ENCODE measurements at places on chromosomes 6 and 20.

DNA sequence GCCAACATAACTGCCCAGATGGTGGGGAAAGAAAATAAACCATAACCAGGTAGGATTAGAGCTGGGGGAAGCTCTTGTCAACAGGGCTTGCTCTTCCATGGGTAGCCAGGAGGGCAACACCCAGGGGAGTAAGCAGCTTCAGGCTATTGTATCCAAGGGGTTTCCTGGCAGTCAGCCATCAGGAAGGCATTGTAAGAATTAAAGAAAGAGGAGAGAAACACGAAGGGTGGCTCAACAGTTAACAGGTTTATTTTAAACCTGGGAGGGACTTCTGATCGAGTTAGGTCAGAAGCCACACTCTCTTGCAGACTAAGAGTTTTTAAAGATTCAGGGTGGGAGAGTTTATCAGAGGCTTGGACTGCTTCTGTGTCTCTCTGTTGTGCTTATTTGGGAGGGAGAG lies 114.2 kb downstream of the QRSL1 start:
- DNase-seq, result no peak

DNA sequence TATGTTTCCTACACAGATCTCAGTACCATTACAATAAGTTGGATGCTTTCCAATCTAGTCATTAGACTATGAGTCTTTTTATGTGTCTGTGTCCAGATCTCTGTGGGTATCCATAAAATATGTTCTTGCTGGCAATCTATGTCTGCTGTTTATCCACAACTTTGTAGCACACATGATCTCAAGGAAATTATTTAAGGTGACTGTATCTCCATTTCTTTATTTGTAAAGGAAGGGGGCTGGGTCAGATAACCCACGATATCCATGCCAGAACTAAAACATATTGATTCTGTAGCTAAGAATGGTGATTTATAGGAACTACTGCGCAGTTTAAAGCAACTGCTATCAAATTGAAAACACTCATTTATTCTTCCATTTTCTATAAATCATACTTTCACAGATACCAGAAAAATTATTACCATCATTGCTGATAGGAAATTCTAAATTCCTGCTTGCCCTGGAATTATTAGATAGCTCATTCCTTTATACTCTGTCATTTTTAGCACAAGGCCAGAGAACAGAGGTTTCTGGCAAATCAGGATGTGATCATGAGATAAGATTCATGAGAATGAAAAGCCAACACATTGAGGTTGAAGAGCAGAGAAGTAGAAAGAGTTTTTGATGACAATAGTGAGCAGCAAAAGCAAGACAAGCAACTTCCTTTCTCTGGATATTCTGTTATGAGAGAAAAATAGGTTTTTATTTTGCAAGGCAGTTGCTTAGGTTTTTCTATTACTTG lies 851.4 kb upstream of the CITED2 start:
- DNase-seq, result no peak

DNA sequence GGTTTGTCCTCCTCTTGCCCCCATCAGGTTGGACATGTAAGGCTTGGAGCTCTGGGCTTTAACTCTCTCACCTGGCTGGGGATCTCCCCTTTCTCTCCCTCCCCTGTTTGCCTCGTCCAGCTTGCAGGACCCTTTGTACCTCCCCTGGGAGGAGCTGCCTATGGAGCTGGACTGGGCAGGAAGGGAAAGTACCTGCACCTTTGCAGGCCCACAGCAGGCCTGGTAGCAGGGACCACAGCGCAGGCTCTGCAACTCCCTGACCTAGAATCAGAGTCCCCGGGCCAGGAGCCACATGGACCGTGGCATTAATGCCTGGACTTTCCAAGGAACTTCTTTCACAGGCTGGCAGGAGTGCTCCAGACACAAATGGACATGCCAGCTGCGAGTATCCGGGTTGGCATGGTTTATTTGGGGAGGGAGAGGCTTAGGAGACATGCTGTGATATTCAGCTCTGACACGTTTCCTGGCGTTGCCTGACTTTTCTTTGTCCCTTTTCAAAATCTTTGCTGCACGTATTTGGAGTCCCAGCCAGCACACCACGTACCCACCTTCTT lies 268.5 kb upstream of the EXOC2 start:
- DNase-seq, result no peak

- DNase-seq, result no peak
Observed at GRCh38 chr6:74755196-74755595, 450.7 kb downstream of the COL12A1 start.

GRCh38 chr20:34415079-34415478 lies 52.0 kb downstream of the ITCH start:
- DNase-seq, result no peak

GRCh38 chr6:34396518-34396917 lies 4.0 kb upstream of the NUDT3 start:
- no peak for DNase-seq

GRCh38 chr20:19073584-19074218 lies 138.7 kb upstream of the SLC24A3 start:
- DNase-seq, result no peak

- DNase-seq, result no peak
Observed at GRCh38 chr6:44511126-44511525, 123.6 kb downstream of the CDC5L start.
